COLO829 (cell line): ENCODE measurements at places on chromosomes 1 and 21.

DNA sequence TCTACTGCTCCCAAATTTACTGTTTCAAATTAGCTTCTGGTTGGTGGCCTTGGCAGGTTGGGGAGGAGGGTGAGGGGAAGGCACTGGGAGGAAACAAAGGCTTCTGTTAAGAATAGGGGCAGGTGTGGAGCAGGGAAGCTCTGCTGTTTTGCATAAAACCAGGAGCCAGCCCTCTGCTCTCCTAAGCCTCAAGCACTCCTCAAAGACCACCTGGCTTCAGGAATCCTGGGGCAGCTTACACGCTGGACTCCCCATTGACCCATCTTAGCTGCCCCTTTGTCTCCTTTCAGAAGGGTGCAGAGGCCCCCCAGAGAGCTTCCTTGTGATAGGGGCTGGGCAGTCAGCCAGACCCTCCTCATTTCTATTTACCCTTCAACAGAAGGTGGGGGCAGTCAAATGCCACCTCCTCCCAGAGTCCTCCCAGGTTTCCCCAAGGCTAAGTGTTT lies 11.5 kb upstream of the DHRS3 start:
- no peak for DNase-seq

GRCh38 chr1:8094481-8095241 lies 68.6 kb upstream of the ERRFI1 start:
- DNase-seq, result no peak

DNA sequence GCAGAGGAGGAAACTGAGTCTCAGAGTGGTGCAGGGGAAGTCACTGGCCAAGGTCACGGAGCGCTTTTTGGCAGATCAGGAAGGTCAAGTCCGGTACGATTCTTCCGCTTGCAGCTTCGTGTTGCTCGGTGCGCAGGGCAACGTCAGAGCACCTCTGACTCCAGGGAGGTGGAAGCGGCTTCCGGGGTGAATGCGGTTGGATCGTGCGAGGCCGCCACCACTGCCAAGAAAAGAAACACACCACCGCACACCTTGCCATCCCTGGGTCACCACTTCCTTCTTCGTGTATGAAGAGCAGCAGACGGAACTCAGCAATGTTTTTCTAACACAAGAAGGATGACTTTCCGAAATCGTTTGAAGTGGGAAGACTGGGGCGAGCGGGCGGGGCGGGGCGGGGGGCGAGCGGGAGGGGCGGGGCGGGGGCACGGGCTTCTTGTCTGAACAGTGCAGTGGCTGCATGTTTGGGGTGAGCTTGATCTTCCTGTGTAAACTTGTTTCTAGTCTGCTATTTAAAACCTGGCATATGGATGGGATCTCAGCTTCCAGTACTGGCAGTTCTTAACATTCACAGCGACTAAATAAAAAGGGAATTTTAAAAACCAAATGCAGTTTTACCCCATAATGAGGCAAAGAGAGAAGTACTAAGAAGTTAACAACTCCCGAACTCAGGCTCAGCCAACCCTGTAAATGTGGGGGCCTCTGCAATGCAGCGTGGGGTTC lies 300.0 kb downstream of the RRAGC start:
- no peak for DNase-seq

- no peak for DNase-seq
Observed at GRCh38 chr1:156645056-156645455, 3.1 kb downstream of the BCAN start.

DNA sequence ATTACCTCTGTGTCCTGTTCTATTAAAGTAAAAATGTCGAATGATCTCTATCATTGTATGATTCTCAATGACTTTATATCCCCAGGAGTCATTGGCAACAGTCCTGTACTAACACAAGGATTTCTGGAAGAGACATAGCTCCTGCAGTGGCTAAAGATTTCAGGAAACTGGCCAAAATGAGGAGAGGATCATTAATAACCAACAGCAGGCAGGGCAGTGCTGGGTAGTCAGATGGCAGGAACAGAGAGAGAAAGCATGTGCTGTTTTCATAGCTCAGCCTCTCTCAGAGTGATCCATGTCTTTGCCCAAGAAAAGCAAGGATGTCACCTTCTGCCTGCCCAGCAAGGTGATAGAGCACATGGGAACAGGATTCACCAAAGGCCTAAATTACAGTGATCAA lies 604.7 kb upstream of the PLXNA2 start:
- DNase-seq, result no peak

DNA sequence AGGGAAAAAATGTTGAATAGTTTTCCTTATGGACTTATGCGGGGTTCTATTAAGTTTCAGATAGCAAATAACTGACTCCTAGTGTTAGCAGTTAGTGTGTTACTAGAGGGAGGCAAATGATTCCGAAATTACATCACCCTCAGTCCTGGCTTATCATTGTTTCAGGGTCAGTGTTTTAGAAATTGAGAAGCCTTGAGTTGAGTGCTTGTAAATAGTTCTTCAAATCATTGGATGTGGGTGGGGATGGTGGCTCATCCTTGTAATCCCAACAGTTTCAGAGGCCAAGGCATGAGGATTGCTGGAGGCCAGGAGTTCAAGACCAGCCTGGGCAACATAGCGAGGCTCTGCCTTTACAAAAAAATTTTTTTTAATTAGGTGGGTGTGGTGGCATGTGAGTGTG lies 21.3 kb downstream of the SOAT1 start:
- DNase-seq, result no peak

DNA sequence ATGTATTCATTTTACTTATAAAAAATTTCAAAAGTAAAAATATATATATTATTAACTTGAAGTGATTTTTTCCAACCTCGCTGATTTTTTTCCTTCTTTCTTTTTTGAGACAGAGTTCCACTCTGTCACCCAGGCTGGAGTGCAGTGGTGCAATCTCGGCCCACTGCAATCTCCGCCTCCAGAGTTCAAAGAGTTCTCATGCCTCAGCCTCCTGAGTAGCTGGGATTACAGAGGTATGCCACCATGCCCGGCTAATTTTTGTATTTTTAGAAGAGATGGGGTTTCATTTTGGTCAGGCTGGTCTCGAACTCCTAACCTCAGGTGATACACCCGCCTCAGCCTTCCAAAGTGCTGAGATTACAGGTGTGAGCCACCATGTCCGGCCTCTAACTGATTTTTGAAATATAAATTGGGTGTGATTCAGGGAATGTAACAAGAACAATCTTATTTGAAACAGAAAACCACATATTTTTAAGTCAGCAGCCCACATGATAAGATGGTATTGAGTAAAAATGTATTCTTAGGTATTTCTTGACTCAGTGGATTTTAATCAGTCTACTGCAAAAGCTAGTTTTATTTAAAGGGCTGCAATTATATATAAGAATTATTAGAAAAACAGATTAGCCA lies 30.0 kb downstream of the ZBTB8B start:
- no peak for DNase-seq

- DNase-seq, result no peak
Observed at GRCh38 chr1:187566354-187566753, 737.6 kb downstream of the PLA2G4A start.

DNA sequence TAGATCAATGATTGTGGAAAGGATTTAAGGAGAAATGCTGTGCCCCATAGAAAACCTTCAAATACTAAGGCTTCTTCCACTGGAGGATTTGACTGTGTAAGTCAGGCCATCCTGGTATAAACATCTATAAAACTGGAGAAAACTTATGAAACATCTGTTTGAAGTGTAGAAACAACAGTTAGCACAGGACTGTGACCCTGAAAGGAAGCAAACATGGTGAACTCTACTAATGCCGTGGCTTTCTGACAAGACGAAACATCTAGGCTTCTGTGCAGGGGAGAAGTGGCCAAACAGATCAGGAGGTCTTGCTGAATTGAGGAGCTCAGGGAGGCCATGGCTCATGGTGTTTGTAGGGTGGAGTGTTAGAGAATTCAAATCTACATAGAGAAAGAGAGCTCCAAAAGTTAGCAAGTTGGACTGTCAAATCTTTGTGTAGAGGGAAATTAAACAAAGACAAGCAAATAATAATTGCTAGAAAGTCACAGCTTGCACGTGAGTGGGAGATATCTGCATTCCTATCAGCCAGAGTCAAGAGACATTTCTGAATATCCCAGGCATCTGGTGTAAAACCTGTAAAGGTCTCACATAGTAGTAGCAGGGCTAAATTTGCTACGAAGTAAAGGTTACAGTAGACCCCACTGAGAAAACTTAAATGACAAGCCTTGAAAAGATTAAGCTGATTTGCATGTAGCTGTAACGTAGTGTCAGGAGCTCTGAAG lies 566.8 kb upstream of the B3GALT2 start:
- DNase-seq, result no peak

GRCh38 chr1:161421456-161421855 lies 53.8 kb upstream of the CFAP126 start:
- no peak for DNase-seq

- DNase-seq, result no peak
Observed at GRCh38 chr1:24984800-24985522, 54.9 kb upstream of the RUNX3 start.

GRCh38 chr1:155706139-155706538 lies 17.2 kb downstream of the DAP3 start:
- no peak for DNase-seq

DNA sequence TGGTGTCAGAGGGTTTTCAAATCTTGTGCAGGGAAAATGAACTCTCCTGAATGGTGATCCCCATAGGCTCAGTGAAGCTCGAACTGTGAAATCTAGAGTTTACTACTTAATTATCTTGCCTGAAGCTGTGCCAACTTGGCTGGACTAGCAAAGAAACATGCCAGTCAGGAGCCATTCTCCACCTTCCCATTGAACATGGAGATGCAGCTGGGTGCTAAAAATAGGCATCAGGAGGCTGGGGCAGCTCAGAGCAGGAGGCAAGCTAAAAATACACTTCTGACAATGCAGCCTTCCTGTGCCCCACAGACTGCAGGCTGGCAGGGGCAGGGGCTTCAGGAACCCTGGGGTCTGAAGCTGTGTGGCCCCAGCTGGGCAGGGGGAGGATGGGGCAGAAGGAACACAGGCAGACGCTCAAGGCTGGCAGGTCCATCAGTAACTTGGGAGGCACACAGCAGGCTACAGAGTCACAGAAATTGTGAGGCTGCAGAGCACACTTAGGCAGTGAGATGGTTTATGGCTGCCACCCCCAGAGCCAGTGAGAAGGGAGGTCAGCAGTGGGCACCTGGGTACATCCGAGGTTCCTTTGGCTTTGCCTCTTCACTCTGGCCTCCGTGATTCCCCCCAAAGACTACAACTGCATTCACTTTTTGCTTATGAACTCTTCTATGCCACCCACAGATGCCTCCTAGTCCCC lies 155.4 kb upstream of the KCND3 start:
- no peak for DNase-seq

GRCh38 chr1:21814981-21815582 lies 3.0 kb downstream of the LDLRAD2 start:
- DNase-seq, result no peak

DNA sequence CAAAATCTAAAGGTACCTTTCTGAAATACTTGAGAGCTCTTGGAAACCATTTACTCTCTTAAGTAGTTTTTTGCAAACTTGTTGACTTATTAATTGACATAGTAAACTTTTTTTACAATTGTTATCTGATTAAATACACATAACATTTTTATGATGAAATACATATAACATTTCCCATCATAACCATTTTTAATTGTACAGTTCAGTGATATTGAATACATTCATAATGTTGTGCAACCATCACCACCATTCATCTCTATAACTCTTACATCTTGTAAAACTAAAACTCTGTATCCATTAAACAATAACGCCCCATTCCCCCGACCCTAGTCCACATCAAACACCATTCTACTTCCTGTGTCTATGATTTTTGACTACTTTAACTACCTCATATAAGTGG lies 95.7 kb upstream of the ZNF648 start:
- DNase-seq, result no peak

GRCh38 chr1:206469411-206469932 lies 804 bp upstream of the IKBKE start:
- DNase-seq, result no peak

DNA sequence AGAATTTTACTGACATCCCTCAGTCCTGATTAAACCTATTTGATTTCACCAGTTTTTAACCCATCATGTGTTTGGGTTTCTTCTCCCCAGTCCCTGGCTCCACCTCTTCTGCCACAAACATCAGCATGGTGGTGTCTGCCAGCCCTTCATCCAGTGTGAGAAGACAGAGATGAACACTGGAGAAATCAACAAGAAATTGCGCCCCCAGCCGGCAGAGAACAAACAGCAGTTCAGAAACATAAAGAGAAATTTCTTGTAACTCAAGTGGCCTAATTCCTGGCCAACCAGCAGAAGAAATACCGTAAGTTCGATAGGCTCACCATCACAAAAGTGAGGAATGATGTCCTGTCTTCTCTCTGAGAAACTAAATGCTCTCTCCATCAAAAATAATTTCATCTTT lies 18.3 kb downstream of the S100A11 start:
- DNase-seq, result no peak

DNA sequence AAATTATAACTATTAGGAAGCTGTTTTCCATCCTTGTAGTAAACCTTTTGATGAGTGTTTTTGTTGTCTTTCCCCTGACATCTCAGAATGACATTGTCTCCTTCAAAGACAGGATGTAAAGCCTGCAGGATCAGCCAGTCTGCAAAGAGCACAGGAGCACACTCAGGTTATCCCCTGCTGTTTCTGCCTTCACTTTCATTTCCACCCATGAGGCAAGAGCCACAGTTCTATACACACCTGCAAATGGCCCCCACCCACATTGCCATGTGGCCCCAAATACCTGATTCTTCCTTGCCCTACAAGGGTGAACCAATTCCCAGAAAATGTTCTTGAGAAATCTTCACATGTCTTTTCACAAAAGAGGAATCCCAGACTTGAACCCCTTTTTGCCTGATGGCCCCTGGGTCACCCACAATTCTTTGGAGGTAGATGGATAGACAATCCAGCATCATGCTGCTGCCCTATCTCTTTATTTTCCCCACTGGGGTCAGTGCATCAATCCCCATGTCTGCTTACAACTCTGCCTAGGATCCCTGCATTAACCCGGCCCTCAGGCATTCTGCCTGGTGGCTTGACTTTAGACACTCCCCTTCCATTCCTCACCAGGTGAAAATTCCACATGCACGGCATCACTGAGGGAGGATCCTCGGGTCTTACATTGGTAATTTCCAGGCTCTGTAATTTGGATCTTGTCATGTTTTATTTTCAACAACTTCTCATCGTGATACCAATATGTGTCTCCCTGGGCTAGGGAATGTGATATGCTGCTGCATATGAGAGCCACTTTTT lies 2.6 kb downstream of the FCRL3 start:
- DNase-seq, result no peak

GRCh38 chr21:16241479-16241963 lies 511.7 kb downstream of the USP25 start:
- no peak for DNase-seq

DNA sequence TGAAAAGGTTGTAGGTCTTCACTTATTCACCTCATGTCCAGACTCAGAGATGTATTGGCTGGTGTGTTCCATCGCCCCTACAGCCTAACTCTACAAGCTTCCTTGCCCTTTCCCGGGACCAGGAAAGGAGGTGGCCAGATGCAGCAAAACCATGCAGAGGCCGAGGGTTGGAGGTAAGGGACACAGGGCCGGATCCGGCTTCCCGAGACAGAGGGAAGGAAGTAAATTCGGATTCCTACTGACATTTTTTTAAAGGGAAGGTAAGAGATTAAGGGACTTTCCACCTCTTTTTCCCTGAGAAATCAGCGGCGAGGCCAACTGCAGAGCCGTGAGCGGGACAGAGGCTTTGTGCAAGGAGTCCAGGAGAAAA lies 12.7 kb downstream of the EPHA10 start:
- DNase-seq, result no peak

- DNase-seq, result no peak
Observed at GRCh38 chr1:189929501-189930099, 548.1 kb downstream of the BRINP3 start.
